ENCODE measurements at places on chromosomes 2 and 18.
A peak's percentile ranks its signal among the peaks of the same experiment; 100 is the strongest.

- no peak for DNase-seq
These were observed 80.3 kb downstream of the SPP2 start for GRCh38 chr2:234130777-234131181.

GRCh38 chr2:230872968-230873660, 8.4 kb downstream of the ITM2C start:
- peak; percentile 87 for DNase-seq

DNA sequence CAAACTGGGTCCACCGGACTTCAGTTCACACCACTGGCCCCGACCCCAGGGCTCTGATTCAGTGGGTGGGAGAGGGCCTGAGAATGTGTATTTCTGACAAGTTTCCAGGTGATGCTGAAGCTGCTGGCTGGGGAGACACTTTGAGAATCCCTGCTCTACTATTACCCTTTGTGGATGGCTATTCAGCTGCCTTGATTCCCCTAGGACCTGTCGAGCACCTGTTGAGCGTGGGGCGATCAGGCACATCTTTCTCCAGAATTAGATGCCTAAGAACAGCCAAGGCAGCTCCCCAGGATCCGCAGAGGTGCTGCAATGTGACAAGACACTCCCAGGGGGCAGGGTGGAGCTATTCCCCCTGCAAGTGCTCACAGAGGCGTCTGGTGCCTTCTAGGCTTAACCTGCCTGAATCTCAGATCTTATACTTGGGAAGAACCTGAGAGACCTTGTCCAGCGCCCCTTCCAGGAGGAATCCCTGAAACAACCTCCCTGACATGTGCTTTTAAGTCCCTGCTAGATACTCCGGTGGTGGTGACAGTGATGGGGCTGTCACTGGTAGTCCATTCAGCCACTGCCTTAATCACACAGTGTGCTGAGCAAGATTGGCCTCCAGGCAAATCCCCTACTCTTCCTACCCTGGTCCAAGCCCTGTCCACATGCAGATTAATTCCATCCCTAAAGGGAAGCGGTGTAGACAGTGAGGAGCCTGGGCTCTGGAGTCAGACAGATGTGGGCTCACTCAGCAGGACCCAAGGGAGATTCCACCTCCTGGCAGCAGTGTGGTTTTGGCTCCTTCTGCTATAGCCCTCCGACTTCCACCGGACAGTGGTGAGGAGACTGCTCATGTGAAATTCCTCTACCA, 43.4 kb upstream of the OTOF start:
- peak; percentile 48 for DNase-seq

DNA sequence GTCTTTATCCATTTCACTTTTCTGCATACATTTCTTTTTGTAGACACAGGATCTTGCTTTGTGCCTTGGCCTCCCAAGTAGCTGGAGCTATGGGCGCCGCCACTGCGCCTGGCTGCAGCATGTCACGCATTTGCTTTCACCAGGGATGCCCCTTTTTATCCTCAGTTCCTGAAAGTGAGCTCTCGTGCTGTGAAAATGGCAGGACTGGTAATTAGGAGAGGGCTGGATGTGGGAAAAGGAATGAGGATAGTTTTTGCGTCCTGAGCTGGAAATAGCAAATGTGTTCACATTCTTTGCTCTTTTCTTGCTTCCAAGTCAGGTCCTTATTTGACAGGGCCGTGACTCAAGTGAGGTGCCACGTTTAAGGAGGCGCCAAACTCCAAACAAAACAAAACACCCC, 104.6 kb downstream of the LDLRAD4 start:
- DNase-seq = no peak

GRCh38 chr2:201915446-201915845, 109.1 kb downstream of the CDK15 start:
- DNase-seq = no peak

Measured in GM10248 (cell line).